ENCODE measurements at places on chromosomes 12 and 14.

DNA sequence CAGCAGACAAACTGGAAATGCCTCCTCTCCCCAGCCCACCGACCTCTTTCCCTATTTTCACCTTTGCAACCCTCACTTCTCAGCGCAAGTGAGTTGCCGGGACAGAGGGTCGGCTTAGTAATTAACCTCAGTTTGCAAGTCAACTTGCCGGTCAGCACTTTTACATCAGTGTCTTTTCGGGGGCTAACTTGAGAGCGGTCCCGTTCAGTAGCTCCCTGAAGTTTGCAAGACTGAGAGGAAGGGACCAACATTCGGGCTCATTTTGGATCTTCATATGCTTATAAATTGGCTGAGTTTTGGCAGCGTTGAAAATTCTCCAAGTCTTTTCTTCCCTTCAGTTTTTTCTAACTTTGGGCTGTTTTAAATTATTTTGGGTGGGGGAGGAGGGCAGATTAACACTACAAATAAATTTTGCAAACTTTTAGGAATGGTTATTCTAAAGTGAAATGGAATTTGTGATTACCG is 846 bp downstream of the BRMS1L start:
- no peak for DNase-seq

GRCh38 chr14:21264025-21264801 is 5.0 kb downstream of the HNRNPC start:
- DNase-seq, result no peak

- DNase-seq, result no peak
These were observed 72.1 kb upstream of the DUSP6 start for GRCh38 chr12:89424389-89424788.

DNA sequence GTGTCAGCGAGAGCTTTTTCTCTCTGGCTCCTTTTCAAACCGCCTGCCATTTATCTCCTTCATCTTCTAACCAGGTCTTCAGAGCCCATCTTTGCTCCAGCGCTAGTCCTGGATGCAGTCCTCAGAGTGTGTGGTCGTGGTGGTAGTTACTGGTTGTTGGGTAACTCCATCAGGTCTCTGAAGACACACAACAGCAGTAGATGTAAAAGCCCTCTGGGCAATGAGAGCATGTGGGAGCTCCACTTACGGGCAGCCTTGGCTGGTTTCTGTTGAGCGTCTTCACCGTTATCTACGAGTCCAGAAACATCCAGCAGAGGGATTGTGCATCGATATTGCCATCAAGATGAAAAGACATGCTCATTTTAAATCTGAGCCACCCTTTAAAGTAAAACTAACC is 61.2 kb downstream of the FBXL14 start:
- peak; percentile 37 for DNase-seq

GRCh38 chr12:11804130-11804529 is 154.7 kb downstream of the ETV6 start:
- no peak for DNase-seq

GRCh38 chr12:103727638-103728037 is 113.4 kb downstream of the NT5DC3 start:
- DNase-seq, result no peak

DNA sequence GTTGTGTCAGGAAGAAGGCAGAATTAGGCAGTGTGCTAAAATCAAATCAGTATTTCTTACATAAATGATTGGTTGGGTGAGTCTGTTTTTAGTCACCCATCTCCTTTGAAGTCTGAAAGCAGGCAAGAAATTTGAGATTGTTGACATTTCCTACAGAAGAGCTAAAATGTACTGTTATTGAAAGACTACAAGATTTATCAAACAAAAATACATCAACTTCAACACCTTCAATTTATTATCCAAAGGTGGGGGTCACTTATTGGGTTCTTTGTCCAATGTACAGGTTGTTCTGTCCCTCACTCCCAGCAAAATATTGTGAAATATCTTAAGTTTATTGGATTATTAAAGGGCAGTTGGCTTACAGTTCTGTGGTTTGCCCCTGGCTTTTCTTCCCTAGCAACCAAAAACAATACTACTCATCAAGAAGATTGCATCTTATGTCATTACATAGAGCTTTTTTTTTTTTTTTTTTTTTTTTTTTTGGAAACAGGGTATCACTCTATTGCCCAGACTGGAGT is 20.6 kb upstream of the PKP2 start:
- DNase-seq, result no peak

DNA sequence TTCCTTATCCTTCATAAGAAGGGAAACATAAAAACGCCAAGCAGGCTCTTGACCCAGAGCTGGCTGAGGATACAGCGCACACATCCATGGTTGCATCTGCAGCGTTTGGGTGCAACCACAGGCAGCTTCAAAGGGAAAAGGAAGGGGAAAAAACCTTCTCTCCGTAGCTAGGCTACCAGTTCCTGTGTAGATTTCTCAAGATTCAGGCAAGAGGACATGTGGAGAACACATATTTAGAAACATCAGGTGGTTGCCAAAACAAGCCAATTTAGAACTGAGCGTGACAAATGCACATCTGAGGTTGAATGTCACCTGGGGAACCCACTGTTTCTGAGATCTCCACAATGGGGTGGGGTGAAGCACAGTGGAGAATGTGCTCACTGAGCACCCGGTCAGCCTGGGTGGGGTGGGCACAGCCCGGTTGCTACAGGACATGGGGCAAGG is 78.3 kb upstream of the BDKRB2 start:
- peak; percentile 40 for DNase-seq

DNA sequence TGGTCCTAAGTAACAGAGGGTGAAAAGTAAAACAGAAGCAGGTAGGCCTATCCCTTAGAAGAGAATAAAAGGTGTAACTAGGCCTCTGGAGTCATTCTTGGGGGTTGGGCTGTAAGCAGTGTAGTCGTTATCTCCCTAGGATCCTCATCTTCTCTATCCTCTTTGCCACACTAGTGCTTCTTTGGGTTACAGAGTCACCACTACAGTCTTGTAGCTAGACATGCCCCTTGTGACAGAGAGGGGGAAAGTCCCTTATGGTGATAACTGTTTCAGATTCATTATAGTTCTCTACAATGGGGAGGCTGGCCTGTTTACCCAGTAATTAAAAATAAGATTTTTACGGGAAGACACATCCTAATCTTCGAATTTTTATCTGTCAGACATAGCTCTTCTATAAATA is 16.4 kb upstream of the SRP54 start:
- DNase-seq, result no peak
